ENCODE measurements at places on chromosomes 7 and 10.

GRCh38 chr7:40570223-40570622 lies 435.4 kb downstream of the SUGCT start:
- no peak for DNase-seq

DNA sequence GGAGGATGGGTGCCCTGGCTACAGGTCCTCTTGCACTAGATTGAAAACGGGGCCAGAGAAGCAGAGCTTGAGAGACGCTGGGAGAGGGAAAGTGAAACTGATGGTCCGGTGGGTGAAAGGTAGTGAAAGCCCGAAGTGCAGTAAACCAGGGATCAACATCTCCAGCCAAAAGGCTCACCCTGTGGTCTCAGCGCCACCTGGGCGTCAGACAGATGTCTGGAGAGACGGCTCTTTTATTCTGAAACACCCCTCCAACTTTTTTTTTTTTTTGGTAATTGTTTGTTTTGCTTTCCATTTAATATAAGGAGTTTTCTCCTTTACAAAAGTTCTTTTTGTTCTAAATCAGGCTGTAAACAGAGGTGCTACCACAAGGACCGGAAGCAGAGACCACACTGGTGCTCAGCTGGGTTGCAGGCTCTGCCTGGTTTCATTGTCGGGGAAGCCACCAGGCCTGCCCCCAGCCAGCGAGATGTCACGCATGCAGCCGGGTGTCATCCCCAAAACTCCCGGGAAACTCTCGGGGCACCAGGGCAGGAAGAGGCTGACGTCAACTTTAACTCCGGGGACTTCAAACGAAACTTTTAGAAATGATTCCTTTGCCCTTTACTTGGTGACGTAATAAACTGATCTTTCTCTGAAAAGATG lies 11.2 kb downstream of the IL2RA start:
- DNase-seq: no peak

GRCh38 chr7:135789956-135790355 lies 41.3 kb upstream of the FAM180A start:
- no peak for DNase-seq

GRCh38 chr10:122052701-122053100 lies 63.7 kb downstream of the TACC2 start:
- DNase-seq: no peak

DNA sequence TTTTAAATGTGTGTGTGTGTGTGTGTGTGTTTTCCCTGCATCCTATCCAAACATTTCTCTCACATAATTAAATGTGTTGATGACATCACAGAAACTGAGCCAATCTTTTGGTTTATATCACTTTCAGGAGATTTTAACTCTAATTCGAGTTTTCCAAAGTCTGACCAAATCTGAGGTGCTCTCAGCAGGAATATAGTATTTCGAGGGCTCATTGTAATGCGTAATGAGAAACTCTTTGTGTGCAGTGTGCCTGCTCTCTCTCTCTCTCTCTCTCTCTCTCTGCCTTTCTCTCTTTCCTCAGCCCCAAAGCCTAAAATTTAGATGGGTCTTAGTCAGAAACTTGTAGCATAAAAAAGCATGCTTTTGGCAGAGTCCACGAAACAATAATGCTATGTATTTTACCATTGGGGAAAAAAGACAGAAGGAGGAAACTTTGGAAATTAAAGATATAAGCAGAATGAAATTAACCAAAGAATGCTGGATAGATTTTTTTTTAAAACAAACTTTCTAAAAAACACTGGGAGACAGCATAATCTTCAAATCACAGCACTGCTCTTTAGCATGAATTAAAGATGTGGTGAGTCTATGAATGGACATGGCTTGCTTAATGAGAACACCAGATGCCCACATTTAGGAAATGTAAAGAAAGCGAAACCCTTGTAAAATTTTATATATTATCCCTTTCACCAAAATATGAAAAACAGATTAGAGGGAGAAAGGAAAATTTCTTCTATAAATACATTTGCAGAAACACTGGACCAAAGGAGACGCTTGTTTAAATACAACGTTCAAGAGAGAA lies 206.8 kb upstream of the HABP2 start:
- no peak for DNase-seq

- DNase-seq: no peak
These were observed 142.5 kb downstream of the GNAT3 start for GRCh38 chr7:80369321-80369720.

- DNase-seq: no peak
These were observed 56.2 kb downstream of the CRPPA start for GRCh38 chr7:16365177-16365576.

GRCh38 chr10:95835149-95835860 lies 72.5 kb upstream of the CC2D2B start:
- DNase-seq: no peak

- DNase-seq: peak; percentile 58
These were observed 733.5 kb downstream of the ZWINT start for GRCh38 chr10:55627501-55628051.
